SK-N-MC (cell line): ENCODE measurements at places on chromosomes 5 and 9.
A peak's percentile ranks its signal among the peaks of the same experiment; 100 is the strongest.

DNA sequence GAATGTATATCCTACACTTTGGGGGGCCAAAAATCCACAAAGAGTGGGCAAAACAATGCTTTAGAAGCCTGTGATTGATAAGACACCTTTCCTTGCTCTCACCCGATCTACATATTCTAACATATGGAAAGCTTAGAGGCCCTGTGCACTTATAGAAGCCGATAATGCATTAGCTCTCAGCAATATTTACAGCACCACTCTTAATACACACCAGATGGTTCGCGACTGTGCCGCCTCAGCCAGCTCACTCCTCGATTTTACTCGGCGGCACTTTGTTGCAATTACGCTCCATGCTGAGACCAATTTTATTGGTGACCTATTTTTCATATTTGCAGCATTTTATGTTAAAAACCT, 18.8 kb downstream of the NR2F1 start:
- peak; percentile 66 for DNase-seq

- no peak for DNase-seq
These were observed 158.1 kb downstream of the C9orf152 start for GRCh38 chr9:110049699-110050450.

DNA sequence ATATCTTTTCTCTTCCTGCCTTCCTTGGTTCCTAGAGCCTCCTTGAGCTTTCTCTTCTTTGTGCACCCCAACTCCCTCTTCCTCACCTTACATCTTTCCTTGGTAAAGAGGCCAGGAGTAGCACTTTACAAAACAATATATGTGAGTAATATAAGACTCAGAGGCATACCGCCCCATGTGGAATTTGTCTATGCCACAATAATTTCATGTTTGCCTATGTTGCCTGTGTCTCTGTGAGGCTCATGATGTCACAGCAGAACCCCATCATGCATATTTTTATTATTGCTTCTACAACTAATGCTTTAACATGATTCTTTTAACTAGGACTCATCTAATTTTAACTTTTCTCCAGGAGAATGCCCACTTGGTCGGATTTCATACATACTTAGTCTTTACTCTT, 15.0 kb upstream of the LVRN start:
- no peak for DNase-seq

DNA sequence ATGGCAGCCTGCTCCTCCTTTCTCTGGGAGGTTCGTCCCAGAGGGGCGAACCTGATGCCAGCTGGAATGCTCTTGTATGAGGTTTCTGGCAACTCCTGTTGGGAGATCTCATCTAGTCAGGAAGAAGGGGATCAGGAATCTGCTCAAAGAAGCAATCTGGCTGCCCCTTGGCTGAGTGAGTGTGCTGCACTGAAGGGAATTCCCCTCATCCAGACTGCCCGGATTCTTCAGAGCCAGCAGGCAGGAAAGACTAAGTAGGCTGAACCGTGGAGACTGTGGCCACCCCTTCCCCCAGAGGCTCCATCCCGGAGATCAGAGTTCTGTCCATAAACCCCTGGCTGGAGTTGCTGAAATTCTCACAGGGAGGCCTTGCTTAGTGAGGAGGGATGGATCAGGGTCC, 476.0 kb downstream of the CSNK1G3 start:
- DNase-seq: no peak

- DNase-seq: no peak
These were observed 54.2 kb downstream of the FNBP1 start for GRCh38 chr9:129988607-129989361.

GRCh38 chr9:97188545-97188944, 118.9 kb upstream of the CCDC180 start:
- no peak for DNase-seq

GRCh38 chr5:152083231-152083630, 158.6 kb upstream of the GLRA1 start:
- no peak for DNase-seq

DNA sequence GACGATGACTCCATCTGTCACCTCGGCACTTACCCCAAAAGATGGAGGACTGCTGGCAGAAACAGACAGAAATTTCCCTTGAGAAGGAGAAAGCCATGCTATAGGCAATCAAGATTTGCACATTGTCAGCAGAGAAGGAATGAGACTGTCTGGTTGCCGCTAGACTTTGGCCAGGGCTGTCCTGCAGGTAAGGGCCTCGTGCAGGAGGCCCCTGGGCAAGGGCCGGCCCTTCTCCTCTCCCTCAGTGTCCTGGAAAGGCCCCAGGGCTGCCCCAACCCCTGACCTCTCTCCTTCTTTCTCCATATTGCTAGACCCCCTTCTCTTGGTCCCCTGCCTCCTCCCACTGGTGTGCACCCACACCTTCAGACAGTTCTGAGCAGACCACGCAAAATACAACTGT, 14.6 kb upstream of the KCNIP1 start:
- no peak for DNase-seq

DNA sequence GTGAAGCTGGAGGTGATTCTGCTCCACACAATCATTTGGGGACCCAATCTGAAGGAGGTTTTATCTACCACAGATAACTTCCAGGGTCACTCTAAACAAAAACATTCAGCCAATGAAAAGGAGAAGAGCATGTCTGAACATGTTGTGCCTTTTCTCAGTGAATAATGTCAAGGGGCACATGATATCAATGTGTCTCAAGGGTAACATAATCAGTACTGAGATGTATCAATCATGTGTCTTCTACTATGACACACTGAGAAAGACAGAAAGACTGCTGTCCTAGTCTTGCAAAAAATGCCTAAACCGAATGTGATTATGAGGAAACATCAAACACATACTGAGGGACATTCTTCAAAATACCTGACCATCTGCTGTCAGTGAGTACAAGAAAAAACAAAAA, 25.4 kb upstream of the RASA1 start:
- no peak for DNase-seq

DNA sequence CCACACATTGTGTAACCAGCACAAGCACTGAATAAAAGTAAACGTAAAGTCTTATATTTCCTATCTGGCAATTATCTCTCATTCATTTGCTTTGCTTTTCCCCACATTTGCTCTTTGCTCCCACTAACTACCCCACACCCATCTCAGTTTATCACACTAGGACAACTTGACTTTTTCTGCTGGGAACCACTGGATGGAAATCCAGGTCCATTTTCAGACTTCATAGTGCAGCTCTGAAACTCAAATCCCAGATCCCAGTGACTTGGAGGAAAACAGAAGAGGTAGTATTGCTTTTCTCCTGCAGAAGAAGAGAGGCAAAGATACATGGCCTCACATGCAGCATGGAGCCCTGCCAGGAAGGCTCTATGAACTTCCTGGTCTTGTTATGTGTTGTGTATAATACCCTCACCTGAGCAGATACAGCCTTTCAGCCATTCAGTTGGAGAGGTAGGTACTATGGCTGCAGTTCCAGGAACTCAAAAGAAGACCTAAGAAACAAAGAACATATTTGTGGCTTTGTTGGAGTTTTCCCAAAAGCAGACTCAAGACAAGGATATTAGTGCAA, 90.0 kb upstream of the NIPBL start:
- DNase-seq: no peak

DNA sequence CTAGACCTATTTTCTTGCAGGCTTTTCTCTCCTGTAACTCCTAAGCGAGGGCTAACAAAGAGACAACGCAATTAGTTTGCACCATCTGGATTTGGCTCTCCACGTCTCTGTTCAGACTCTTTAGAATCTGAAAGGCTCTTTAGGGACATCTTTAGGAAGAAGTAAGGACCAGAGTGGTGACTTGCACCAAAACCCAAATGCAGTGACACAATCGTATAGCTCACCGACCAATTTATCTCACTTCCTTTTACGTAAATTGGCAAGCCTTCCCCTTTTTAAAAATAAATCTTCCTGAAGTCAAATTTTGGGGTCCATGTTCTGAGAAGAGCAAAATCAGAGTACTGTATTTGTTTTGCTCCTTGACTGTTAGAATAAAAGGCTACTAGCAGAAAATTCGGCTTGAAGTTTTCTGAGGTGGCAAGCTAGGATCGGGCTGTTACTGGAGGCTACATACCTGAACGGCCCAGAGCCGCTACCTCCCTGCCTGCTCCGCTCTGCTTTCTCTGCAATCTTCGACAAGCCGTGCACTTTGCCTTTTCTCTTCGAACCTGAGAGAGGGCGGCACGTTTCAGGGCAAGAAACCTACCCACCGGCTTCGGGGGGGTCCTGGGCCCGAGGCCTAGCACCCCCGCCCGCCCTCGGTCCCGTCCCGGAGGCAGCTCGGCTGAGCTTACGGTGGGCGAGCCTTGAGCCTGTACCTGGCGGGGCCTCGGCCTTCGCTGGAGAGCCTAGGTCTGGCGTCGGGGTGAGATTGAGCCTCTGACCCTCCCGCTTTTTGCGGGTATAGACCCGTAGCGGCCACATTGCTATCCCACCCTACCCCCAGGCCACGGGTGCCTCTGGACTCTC, 537 bp downstream of the MEIKIN start:
- DNase-seq: no peak

GRCh38 chr5:175363300-175363699, 80.7 kb downstream of the DRD1 start:
- DNase-seq: no peak

- DNase-seq: no peak
These were observed 175.3 kb downstream of the RFK start for GRCh38 chr9:76218886-76219445.

- DNase-seq: no peak
These were observed 84.0 kb upstream of the SLC25A48 start for GRCh38 chr5:135750506-135750905.

- DNase-seq: no peak
These were observed 656.8 kb upstream of the DMAC1 start for GRCh38 chr9:8456344-8456743.

GRCh38 chr5:57841676-57842363, 359.2 kb upstream of the ACTBL2 start:
- peak; percentile 48 for DNase-seq

DNA sequence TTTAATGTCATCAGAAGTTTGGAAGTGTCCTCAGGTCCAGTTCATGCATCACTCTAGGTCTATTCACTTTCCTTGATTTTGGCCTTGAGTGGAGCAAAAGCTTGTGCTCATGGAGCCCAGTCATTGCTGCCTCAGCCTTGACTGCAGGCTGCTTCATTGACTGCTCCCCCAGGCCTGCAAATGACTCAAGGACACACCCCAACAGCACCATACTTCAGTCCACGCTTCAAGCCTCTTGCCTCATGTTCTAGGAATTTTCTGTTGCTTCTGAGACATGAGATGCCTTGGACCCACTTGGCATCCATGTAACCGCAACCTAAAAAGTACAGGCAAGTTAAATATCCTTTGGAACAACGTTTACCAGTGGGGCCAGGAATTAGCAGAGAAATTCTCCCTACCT, 193.7 kb downstream of the PIK3R1 start:
- no peak for DNase-seq

- DNase-seq: no peak
These were observed 241.8 kb upstream of the KLF9 start for GRCh38 chr9:70656281-70656680.

DNA sequence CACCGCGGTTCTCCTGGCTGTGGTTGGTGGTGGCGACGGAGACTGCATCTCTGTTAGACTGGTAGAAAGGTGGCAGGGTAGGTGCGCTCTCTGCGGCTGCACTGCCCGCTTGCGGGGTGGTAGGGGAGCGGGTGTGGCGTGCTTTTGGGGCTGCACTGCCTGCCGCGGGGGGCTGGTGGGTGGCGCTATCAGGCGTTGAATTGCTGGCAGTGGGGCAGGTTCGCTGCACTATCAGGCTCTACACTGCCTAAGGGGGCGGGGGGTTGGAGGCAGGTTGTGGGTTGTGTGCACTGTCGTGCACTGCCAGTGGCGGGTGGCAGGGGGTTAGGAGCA, 21.0 kb upstream of the TRIM52 start:
- no peak for DNase-seq

DNA sequence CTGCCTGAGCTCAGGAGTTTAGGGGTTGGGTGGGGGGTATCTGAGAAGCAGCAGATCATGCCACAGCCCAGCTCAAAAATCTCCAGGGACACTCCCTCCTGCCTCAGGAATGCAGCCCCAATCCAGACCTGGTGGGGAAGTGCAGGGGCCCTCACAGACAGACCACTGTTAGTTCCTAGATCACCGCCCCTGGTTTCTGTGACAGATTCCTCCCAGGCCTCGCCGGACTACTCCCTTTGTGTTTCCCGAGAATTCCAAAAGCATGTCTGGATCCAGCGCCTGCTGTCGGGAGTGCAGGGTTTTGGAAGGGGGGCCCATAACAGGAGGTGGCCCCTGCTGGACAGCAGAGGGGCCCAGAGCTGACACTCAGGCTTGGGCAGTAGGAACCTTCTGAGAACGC, 74.5 kb downstream of the CTSL start:
- no peak for DNase-seq

- no peak for DNase-seq
These were observed 4.3 kb downstream of the TCERG1 start for GRCh38 chr5:146451411-146451810.

DNA sequence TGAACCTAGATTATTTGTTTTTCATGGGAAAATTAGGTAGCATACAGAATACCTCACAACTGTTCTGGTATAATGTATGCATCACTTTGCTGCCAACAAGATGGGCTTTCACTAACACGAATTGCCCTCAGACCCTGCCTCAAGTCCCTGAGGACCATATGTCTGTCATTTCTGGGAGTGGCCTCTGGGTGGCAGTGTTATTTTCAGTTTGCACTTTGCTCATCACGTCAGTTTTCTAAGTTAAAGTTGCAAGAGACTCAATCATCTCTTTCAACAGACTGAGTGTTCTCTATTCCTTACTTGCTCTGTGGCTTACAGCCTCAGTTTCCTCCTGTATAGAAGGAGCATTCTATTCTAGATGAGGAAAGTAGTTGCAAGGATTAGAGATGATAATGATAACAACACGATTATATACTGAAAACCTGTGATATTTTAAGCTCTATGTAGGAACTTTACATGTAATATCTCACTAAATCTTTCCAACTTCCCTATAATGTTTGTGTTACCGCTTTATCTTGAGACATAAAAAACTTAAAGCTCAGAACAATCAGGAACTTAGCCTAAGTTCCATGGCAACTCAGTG, 55.7 kb downstream of the TSSK1B start:
- peak; percentile 35 for DNase-seq

GRCh38 chr5:72355706-72356299, 35.6 kb downstream of the PTCD2 start:
- no peak for DNase-seq
